CD4-positive, alpha-beta T cell treated with Interleukin-6 for 4 hours (primary cell): ENCODE measurements at places on chromosomes 4 and X.

- no peak for DNase-seq
Observed at GRCh38 chrX:115018040-115018647, 728 bp upstream of the IL13RA2 start.

DNA sequence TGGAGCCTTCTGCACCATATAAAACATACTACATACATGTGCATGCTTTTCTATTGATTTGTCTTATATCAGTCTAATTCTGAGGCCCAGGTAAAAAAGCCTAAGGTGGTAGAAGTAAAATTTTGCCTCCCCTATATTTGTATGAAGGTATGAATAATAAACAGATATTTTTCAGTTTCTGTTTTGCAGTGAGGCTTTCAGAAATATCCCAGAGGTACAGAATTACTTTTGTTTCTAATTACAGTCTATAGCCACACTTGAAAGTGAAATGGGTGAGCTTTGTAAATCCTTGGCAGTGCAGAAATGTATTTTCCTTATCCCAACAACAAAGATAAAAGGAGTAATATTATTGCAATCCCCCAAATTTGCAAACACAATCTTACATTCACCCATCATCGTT is 59.5 kb downstream of the DDX60 start:
- DNase-seq, result no peak

- no peak for DNase-seq
Observed at GRCh38 chr4:2723751-2724150, 32.4 kb downstream of the TNIP2 start.

- no peak for DNase-seq
Observed at GRCh38 chrX:94123062-94123461, 449.1 kb downstream of the FAM133A start.

GRCh38 chr4:171067422-171067821 is 745.8 kb upstream of the GALNTL6 start:
- DNase-seq, result no peak

GRCh38 chr4:81350040-81350439 is 121.7 kb downstream of the RASGEF1B start:
- DNase-seq, result no peak

DNA sequence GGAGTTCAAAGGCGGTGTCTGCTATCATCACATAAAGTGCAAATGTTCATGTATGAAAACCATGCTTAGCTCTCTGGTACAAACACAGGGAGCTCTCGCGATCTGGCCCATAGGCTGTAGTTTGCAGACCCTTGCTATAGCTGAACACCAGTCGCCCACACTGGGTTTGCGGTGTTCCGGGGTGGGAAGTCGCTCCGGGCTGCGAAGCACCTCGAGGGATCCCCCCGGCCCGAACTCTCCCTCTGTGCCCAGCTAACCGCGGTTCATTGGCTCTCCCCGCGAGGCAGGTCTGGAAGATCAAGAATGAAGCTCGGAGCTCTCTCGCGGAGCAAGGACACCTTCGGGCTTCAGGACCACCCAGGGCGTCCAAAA is 341 bp upstream of the PRPS2 start:
- no peak for DNase-seq

GRCh38 chrX:54076903-54077302 is 32.6 kb upstream of the PHF8 start:
- no peak for DNase-seq

DNA sequence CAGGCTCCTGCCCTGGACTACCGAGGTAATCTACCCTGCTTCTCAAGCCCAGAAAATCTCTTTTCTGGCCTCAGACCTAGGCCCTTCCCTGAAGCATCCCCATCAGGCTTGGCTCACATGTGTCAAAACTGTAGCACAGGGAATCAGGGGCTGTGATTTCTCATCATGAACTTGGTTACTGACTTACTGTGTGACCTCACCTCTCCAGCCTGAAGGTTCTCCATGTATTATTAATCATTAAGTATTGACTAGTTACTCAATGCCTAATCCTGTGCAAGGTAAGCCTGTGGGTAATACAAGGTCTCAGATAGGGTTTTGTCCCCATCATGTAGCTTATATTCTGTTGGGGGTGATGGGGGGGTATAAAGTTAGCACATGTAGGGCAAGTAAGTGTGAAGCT is 6.8 kb downstream of the SRPX2 start:
- no peak for DNase-seq

GRCh38 chr4:114547340-114548134 is 51.1 kb upstream of the UGT8 start:
- no peak for DNase-seq

GRCh38 chr4:123553279-123553678 is 156.7 kb downstream of the SPRY1 start:
- no peak for DNase-seq

- no peak for DNase-seq
Observed at GRCh38 chrX:113370006-113370405, 529.4 kb upstream of the AMOT start.

GRCh38 chr4:110518889-110519490 is 43.0 kb downstream of the ENPEP start:
- peak; percentile 36 for DNase-seq

DNA sequence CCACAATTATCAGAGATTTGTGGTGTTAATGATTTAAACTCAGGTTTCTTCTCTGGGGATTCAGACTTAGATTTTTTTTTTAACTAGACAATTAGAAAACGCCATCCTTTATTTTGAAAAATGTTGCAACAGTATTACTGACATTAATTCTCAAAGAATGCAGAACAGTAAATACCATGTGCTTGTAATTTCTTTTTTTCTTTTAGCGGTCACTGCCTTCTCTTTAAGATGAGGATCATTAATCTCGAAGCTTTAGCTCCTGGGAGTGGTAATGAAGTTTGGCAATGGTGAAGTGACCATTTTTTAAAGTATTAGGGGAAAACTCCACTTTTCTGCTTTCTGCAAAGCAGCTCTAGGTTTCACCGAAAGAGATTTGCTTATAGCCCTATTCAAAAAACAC is 164.0 kb upstream of the MBNL3 start:
- no peak for DNase-seq
